ENCODE measurements at places on chromosomes 3 and 15.

GRCh38 chr3:194313560-194314387, 37.4 kb downstream of the CPN2 start:
- DNase-seq = peak; percentile 90

DNA sequence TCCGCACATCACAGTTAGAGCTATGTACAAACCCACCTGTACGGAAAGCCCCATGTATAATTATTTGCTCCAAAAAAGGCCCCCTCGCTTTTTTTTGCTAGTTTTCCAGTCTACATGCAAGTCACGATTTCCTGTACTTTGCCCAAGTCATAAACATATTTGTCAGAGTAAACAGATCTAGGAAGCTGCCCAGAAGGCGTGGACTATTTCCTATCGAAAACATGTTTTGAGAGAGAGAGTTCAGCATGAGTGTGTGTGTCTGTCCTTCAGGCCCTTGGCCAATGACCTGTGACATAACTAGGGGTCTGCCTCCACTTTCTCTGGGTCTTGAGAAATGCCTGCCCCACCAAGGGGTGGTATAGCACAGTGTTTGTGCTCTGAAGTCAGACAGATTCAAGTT, 72.7 kb upstream of the HACD2 start:
- DNase-seq = no peak

DNA sequence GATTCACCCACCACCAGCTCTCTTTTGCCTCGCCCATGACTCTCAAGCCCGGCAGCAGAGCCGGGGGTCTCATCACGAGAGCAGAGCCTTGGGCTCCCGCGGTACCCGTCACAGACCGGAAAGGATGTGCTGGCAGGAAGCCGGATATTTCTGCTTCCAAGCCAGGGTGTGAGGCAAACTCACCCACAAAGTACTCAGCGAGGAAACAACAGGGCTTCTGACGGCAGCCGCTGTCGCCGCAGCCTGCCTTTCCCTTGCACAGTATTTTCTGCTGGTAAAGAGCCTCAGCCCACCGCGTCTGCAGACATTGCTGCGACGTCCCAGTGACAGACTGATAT, 119.9 kb downstream of the NSMCE3 start:
- DNase-seq = no peak

DNA sequence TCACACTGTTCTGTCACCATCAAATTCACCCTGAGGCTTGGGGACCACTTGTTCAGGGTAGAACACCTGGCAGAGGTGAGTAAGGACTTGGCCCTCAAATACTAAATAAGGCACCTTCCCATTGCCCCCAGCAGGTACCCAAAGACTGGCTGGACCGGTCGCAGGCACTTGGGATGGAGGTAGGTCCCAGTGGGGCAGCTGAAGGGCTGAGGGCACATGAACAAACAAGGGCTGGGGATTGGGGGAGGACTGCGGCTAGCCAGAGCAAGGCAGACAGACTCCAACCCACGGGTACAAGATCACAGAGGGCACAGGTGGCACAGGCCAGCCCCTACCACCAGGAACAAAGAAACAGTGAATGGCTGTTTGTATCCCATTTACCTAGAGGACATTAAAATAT, 1.9 kb downstream of the MRPS25 start:
- DNase-seq = no peak

DNA sequence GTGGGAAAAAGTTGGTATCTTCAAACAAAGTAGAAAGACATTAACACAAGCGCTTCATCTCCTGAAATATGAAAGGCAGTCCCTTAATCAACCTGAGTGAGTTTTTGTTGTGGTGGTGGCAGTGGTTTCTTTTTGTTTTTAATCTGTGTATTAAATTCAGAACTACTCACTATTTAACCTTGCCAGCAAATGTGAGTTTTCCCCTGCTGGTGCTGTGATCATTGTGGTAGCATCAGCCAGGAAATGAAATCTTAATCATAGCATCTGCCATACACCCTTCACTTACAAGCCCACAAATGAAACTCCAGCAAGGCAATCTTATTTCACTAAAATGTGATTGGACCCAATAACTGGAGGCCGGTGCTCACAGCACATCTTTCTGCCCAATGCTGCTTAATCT, 229.7 kb downstream of the SHOX2 start:
- no peak for DNase-seq

DNA sequence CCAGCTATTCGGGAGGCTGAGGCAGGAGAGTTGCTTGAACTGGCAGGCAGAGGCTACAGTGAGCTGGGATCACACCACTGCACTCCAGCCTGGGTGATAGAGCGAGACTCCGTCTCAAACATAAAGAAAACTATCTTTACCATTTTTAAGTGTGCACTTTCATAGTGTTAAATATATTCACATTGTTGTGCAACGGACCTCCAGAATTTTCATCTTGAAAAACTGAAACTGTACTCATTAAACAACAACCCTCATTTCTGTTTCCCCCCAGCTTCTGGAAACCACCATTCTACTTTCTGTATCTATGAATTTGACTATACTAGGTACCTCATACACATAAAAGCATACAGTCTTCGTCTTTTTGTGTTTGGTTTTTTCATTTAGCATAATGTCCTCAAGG, 375.1 kb downstream of the SHQ1 start:
- no peak for DNase-seq

DNA sequence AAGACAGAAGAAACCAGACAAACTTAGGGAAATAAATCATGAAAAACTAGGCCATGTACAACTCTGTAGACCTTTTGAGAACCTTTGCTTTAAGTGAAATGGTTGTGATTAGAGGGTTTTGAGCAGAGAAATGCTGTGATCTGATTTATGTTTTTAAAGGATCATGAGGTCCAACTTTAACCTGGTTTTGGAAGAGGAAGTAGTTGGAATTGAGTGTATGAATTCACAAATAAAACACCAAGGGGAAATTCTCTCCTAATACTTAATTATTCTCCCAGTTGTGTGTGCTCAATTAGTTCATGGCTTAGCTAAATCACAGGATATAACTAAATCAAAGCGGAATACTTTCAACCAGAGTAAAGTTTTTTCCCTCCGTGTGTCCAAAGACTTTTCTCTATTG, 45.5 kb upstream of the MCF2L2 start:
- DNase-seq = no peak

DNA sequence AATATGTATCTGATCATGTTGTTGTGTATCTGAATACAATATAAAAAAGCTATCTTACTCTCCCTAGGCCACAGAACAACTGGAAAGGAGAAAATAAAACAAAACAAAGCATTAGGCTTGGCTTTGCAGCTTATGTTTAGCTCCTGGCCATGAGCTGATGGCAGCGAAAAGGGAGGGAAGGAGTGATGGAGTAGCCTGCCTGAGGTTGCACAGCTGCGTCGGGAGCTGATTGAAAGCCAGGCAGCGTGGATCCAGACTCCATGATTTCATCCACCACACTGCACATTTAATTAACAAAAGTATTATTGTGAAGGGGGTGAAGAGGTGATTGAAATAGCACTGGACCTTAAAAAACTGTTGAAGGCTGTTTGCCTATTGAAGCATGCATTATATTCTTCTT, 212.2 kb downstream of the GABRG3 start:
- no peak for DNase-seq

DNA sequence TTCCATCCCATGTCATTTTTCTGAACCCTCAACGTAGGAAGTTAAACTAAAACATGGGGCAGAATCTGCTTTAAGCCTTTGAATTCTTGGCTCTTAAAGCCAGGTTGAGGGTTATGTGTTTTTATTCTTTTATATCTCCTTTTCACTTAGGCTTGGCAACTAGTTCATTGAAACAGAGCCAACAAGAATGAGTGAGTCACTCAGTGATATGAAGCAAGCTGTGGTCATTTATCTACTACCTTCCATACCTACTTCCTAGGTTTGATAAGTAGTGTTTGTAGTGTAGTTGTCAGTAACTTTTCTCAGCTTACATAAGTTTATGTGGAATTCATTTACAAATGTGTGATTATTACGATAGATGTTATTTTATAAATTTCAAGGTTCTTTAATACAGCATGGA, 67.4 kb downstream of the SNRPN start:
- no peak for DNase-seq

DNA sequence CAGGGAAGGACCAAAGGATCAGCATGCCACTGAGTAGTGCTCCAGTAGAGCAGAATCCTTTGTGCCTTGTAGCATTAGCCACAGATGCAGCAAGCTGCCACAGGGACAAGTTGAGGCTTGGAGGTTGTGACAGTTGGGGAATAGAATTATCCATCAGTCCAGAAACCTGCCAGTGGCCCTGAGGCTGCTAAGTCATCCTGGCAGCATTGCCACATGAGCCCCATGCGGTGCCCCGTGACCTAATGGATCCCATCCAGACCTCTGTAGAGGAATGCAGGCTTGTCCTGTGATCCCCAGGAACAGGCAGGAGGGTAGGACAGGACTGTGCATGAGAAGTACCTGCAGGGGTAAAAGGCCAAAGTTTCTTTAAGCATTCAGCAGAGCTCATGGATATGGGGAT, 51.7 kb downstream of the BOC start:
- DNase-seq = no peak

- no peak for DNase-seq
Measured at GRCh38 chr3:153137626-153138025, 24.4 kb upstream of the RAP2B start.

DNA sequence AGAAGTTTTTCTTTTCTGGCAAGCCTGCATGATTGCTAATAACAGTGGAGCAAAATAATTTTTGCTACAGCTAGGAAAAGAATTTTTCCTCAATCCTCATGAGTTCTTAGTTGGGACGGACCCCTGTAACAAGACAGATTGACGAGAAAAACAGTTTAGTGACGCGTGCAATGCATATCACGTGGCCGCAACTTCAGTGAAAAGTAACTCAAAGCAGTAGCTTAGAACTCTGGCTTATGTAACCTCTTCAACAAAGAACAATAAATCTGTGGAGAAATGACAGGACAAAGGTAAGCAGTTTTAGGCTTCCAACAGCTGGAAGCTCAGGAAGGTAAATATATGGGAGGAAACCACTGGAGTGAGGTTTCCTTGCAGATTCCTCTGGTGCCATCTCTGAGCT, 19.7 kb downstream of the FAM107A start:
- DNase-seq = no peak

DNA sequence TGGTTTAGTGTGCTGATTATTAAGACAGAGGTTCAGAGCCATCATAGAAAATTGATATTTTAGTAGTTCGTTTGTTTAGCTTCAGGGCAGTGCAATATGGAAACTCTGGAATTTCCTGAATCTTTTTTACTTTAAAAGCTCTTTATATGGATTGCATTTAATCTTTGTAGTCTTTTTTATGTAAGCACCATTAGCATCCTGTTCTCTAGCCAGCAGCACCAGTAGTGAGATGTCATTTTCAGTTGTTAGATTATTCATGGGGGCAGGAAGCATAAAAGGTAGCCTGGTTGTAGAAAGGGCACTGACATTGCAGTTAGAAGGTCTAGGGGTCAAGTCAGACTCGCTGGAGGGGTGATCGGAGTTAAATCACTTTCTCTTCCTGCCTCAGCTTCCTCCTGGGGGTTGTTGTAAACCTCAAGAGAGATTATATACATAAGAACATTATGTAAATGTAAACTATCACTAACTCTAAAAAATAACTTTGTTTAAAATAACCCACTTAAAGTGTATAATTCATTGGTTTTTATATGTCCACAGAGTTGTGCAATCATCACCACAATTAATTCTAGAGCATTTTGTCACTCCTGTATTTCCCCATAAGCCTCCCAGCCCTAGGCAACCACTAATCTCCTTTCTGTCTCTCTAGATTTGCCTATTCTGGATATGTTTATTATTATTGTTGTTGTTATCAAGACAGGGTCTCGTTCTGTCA, 31.4 kb upstream of the ITPKA start:
- DNase-seq = no peak

DNA sequence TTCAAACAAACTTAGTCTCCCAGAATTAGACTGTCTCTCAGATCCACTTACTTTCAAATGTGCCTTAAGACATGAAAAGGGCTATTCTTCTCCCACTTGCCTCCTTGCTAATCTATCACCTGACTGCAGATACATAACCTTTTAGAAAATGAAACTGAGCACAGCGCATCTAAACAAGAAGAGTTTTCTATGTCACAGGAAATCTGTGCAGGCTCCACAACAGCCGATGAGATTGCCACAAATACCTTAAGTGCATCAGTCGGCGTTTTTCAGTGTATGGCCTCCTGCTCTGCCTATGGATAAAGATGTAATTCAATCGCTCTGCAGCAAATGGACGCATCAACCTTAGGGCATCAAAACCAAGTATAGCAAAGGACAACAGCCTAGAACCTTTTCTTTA, 544.2 kb downstream of the FOXP1 start:
- no peak for DNase-seq

- no peak for DNase-seq
Measured at GRCh38 chr3:61632568-61633175, 71.3 kb downstream of the PTPRG start.

DNA sequence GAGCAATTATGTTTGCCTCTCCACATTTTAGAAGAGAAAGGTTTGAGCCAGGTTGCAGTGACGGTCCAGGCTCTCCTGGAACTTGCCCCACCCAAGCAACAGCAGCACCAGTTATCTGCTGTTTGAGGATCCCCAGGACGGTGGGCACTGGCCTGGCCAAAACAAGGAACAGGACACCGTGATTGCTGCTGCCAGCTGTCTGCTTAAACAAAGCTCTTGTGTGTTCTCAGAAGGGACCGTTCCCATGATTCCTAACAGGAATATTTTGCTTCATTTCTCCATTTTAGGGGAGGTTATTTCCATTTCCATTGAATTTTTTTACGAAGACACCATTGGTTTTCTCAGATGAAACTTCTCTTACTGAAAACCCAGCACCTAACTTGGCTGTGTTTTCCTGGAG, 66.4 kb upstream of the RPL35A start:
- DNase-seq = no peak

DNA sequence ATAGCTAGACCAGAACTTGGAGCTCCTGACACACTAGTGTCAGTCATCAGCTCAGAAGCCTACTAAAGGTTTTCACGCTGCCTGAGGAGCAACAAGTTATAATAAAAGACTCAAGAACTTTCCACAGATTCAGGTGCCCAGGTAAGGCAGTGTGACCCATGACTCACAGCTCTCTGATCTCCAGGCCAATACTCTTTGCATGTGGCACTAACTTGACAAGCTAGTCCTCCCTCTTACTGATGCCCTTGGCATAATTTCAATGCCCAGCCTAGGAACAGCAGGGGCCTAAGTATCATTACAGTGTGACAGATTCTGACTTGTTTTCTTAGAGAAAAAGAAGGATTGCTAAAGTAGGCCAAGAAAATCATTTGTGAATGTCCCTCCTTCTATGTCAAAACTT, 38.4 kb downstream of the MEIS2 start:
- DNase-seq = no peak

- DNase-seq = no peak
Measured at GRCh38 chr3:140386357-140387100, 291.3 kb upstream of the TRIM42 start.

DNA sequence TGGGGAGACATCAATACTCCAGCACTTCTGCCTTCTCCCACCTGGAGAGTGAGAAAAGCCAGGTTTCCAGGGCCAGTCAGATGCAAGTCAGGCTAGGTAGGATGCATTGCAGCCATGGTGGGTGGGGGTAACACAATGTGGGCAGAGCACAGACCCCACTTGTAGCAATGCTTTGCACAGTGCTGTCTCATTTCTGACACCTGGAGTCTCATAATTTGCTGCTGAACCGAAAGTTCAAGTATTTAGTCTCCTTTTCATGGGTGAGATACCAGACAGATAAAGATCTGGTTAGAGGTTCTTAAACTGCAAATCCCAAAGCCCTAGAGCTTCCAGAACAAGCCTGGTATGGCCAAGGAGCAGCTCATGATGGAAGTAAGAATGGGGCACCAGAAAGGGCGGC, 880.3 kb upstream of the CFAP20DC start:
- no peak for DNase-seq

GRCh38 chr15:62964251-62964650, 78.3 kb upstream of the TPM1 start:
- no peak for DNase-seq

GRCh38 chr15:45640616-45641015, 5.8 kb downstream of the SQOR start:
- no peak for DNase-seq

GRCh38 chr3:142858043-142858442, 30.8 kb downstream of the PCOLCE2 start:
- no peak for DNase-seq
